ENCODE measurements at places on chromosomes 6 and 20. TPM values are rescaled to one million over a fixed set of nuclear protein-coding genes. Genes with fewer than 3 reads are reported as not detected.

DNA sequence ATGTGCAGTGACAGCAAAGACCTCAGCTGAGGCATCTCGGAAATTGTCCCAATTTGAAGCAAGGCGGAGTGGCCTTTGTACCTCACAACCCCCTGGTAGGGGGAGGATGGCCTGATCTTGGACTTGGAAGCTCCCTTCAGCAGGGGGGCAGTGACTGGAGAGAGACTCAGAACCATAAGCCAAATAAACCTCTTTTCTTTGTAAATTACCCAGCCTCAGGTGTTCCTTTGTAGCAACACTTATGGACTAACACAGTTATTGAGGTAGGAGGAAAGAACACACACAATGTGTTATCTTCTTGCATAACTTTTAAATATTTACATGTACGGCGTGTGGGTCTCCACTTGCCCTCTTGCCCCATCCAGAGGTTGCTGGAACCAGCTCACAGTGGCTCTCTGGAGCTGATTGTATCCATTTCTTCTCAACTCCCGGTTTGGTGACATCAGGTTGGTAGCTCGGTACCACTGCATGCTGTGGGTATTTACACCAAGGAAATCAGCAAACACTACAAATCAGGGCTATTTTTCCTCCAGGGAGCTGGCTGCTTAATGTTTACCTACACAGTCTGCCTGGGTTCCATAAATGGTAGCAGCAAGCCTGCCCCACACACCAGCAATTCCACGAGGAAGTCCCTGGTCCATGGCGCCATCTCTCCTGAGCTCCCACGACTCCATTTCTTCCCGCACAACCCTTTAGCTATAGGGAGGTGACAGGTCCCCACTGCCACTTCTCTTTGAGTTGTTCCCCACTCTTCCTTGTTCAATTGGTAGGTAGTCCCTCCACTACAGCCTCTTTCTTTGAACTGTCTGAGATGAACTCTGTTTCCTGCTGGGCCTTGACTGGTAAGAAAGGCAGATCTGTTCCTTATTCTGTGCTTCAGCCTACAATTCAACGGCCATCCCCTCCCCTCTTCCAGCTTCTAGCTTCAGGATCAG is 54.3 kb upstream of the TASP1 start:
- H3K27ac ChIP-seq = no peak overlapping the region
- peaks cover 4% of the 10 kb centered on the region for H3K27me3 ChIP-seq
- DNase-seq = no peak
- no peaks in the 10 kb centered on the region for H3K4me1 ChIP-seq
- H3K4me3 ChIP-seq = no peak overlapping the region

GRCh38 chr6:106318851-106319250 is 6.7 kb downstream of the ATG5 start:
- peaks cover 22% of the 10 kb centered on the region for H3K36me3 ChIP-seq
- no peaks in the 10 kb centered on the region for H3K27me3 ChIP-seq
- peaks cover 36% of the 10 kb centered on the region for H3K4me1 ChIP-seq
- no peak overlapping the region for H3K4me3 ChIP-seq

DNA sequence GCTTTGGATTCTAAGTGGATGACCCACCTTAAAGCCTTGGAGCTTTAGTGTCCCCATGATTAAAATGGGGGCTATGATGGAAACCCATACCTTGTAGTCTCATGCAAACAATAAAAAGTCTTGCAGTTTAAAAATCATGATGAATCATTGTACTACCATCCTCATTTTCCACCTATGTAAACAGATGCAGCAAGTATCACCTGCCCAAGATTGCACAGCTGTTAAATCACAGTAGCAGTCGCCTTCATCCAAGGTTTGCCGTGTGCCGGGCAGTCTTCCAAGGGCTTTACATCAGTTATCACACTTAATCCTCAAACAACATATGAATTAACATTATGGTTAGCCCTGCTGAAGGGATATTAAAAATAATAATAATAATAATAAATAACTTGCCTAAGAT is 210.3 kb downstream of the FOXA2 start:
- no peak overlapping the region for H3K4me3 ChIP-seq
- peaks cover 7% of the 10 kb centered on the region for H3K4me1 ChIP-seq
- DNase-seq = no peak
- H3K27me3 ChIP-seq = no peaks in the 10 kb centered on the region

DNA sequence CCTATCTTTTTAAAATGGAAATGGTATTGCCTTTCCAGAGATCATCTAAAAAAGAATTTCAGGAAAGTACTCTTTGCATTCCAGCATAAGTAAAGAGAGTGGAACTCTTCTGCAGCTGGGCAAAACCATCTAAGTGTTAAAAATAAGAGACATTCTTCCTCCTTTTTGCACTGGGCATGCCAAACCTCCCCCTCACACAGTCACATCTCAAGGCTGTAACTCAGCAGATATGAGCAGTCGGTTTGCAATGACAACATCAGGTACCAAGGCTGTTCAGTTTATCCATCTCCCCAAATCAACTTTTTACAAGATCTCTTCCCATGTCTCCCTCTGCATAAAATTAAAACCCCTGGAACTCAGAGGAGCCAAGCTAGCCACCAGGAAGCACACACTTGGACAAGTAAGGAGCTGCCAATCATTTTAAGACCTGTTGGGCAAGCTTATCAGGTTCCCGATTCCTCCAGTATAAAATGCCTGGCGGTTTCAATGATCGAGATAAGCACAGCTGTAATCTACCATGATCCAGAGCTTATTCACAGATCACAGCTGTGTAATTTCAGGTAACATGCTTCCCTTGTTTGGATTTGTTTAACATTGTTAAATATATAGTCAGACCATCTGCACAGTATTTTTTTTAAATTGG is 23.2 kb downstream of the ID4 start:
- no peaks in the 10 kb centered on the region for H3K4me1 ChIP-seq
- no peaks in the 10 kb centered on the region for H3K36me3 ChIP-seq
- DNase-seq = no peak

DNA sequence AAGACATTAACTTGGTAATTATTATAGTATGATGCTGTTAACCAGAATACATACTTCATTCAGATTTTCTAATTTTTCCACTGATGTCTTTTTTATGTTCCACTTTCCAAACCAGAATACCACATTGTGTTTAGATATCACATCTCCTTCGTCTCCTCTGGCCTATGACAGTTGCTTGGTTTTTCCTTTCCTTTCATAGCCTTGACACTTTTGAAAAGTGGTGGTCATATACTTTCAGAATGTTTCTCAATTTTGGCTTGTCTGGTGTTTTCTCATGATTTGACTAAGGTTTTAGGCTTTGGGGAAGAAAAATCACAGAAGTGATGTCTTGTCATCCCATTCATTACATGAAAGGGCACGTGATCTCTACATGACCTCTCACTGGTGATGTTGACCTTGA is 24.3 kb upstream of the RIMS4 start:
- no peak for DNase-seq
- H3K27me3 ChIP-seq = peaks cover 14% of the 10 kb centered on the region
- H3K36me3 ChIP-seq = no peaks in the 10 kb centered on the region
- H3K4me3 ChIP-seq = no peak overlapping the region
- H3K4me1 ChIP-seq = no peaks in the 10 kb centered on the region

DNA sequence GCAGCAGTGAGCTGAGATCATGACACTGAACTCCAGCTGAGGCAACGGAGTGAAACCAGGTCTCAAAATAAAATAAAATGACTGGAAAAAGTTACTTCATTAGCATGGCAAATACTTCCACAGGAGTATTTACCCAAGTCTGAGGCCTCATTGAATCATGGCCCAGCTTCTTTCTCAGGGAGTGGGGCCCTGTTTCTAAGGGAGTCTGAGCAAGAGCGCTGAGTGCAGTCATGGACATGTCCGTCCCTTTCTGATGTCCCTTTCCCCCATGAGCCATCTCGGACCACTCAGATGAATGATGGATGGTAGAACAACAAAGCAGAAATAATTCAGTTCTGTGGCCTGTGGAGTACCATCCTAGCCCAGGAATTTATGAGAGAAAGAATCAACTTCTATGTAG is 7.8 kb upstream of the DTD1 start:
- H3K27me3 ChIP-seq = peaks cover 8% of the 10 kb centered on the region
- no peak for DNase-seq
- no peak overlapping the region for H3K4me3 ChIP-seq
- H3K36me3 ChIP-seq = no peaks in the 10 kb centered on the region
- peaks cover 4% of the 10 kb centered on the region for H3K4me1 ChIP-seq

Gene ADGB
- not detected for total RNA-seq

DNA sequence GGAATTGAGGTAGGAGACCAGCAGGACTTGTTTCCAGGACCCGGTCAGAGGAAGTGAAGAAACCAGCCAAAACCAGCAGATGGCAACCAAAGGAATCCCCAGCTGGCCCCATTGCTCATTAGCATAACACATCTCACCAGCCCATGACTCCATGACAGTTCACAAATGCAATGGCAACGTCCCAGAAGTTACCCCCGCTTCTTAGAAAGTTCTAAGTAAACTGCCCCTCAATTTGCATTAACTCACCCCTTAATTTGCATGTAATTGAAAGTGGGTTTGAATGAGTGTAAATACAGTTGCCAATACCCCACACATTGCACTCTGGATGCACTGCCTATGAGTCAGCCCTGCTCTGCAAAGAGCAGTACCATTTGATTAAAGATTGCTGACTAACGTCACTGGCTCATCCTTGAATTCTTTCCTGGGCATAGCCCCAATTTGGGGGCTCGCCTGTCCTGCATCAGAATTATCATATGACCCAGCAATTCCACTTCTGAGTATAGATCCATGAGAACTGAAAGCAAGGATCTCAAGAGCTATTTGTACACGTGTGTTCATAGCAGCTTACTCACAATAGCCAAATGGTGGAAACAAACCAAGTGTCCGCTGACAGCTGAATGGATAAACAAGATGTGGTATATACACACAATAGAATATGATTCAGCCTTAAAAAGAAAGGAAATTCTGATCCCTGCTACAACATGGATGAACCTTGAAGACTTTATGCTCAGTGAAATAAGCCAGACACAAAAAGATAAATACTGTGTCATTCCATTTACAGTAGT is 36.4 kb downstream of the MYLK4 start:
- no peaks in the 10 kb centered on the region for H3K4me1 ChIP-seq
- no peak for DNase-seq
- no peak overlapping the region for H3K27ac ChIP-seq
- H3K4me3 ChIP-seq = no peak overlapping the region

GRCh38 chr6:36577301-36577700 is 16.9 kb upstream of the SRSF3 start:
- peaks cover 2% of the 10 kb centered on the region for H3K4me1 ChIP-seq
- H3K4me3 ChIP-seq = no peak overlapping the region
- H3K27ac ChIP-seq = no peak overlapping the region
- peaks cover 4% of the 10 kb centered on the region for H3K27me3 ChIP-seq

DNA sequence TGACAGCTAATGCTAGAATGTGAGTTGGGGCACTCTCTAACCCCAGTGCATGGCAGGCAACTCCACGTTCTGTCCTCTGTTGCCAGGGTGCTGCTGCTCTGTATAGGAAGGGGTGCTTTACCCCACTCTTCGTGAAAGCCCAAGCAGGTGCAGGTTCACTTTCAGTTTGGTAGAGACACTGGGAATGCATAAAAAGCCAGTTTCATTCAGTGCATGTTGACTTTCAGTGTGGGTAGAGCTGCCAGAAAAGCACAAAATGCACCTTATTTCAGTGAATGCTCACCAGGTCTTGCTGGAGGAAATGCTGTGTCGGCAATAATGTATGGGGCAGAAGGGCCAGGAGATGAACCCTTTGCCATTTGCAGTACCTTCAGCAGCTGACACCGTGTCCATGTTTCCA is 62.1 kb upstream of the ADGRB3 start:
- H3K4me1 ChIP-seq = no peaks in the 10 kb centered on the region
- H3K4me3 ChIP-seq = no peak overlapping the region
- no peaks in the 10 kb centered on the region for H3K36me3 ChIP-seq
- H3K27me3 ChIP-seq = peaks cover 3% of the 10 kb centered on the region

DNA sequence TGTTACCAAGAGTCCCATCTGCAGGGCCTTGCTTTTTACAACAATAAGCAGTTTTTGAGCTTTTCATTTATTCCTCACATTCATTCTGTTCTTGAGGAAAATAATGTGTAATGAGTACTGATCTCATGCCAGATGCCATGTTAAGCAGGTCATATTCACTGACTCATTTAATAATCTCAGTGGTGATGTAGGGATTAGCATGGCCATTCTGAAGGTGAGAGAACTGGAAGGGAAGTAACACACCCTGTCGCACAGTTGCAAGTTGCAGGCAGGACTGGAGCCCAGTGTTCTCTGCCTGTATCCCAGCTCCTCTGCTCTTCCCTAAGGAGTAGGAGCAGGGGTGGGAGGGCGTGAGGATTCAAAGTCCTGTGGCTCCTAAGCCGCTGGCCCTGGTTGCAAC is 5.6 kb downstream of the PCIF1 start:
- H3K4me1 ChIP-seq = peaks cover 14% of the 10 kb centered on the region
- H3K27me3 ChIP-seq = no peaks in the 10 kb centered on the region
- no peak overlapping the region for H3K4me3 ChIP-seq
- no peak for DNase-seq

DNA sequence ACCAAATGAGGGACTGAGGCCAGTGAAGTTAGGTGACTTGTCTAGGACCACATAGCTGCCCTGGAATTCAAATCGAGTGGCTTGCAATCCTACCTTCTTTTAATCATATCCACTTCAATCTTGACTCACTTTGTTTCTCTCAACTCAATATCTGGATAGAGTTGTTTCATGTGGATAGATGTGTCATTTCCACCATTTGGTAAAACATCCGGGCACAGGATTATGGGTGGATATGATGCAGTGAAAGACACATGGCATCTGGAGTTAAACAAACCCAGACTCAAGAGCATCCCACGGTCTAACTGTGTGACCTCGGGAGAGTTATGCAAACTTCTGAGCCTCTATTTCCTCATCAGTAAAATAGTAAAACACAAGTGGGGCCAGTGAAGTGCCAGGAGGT is 103.6 kb upstream of the CNKSR3 start:
- H3K4me1 ChIP-seq = no peaks in the 10 kb centered on the region
- no peaks in the 10 kb centered on the region for H3K36me3 ChIP-seq
- H3K27me3 ChIP-seq = peaks cover under 1% of the 10 kb centered on the region
- H3K27ac ChIP-seq = no peak overlapping the region

GRCh38 chr6:163489584-163489983 is 75.1 kb downstream of the QKI start:
- H3K27ac ChIP-seq = no peak overlapping the region
- no peak for DNase-seq
- no peak overlapping the region for H3K4me3 ChIP-seq
- no peaks in the 10 kb centered on the region for H3K27me3 ChIP-seq
- peaks cover 9% of the 10 kb centered on the region for H3K36me3 ChIP-seq

- H3K27me3 ChIP-seq = peaks cover 5% of the 10 kb centered on the region
- H3K36me3 ChIP-seq = no peaks in the 10 kb centered on the region
- H3K4me3 ChIP-seq = no peak overlapping the region
- no peak overlapping the region for H3K27ac ChIP-seq
- H3K4me1 ChIP-seq = no peaks in the 10 kb centered on the region
These were observed 42.3 kb upstream of the ATXN1 start for GRCh38 chr6:16803294-16804200.

GRCh38 chr6:22132656-22133055 is 164.2 kb downstream of the PRL start:
- no peak overlapping the region for H3K27ac ChIP-seq
- H3K4me3 ChIP-seq = no peak overlapping the region

GRCh38 chr6:16129623-16130401 is 926 bp downstream of the MYLIP start:
- H3K4me1 ChIP-seq = peaks cover 28% of the 10 kb centered on the region
- peak overlapping the region; percentile 90 for H3K4me3 ChIP-seq
- H3K27me3 ChIP-seq = peaks cover 18% of the 10 kb centered on the region
- peak overlapping the region; percentile 89 for H3K27ac ChIP-seq
